ENCODE measurements at places on chromosomes 5 and 9. TPM values are rescaled to one million over a fixed set of nuclear protein-coding genes. Genes with fewer than 3 reads are reported as not detected.

- H3K27me3 ChIP-seq = no peaks in the 10 kb centered on the region
- no peak overlapping the region for H3K27ac ChIP-seq
- H3K4me3 ChIP-seq = no peak overlapping the region
- DNase-seq = no peak
These were observed 23.4 kb upstream of the ANKRD18A start for GRCh38 chr9:38643815-38644173.

DNA sequence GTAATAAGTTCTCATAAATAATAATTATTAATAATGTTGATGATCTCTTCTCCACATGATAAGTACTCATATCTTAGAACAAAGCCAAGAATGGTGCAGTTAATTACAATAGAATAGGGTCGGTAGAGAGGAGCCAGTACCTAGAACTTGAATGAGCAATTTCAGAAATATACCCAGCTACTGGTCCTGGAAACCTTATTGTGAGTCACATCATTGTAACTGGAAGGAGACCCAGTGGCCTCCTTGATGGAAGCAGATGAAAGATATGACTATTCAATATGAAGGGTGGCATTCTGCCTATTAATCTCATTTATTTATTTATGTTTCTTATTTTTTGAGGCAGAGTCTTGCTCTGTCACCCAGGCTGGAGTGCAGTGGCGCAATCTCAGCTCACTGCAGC is 37.7 kb upstream of the SHOC1 start:
- no peak overlapping the region for H3K27ac ChIP-seq
- no peak overlapping the region for H3K4me3 ChIP-seq
- no peak for DNase-seq
- peaks cover 4% of the 10 kb centered on the region for H3K4me1 ChIP-seq
- no peaks in the 10 kb centered on the region for H3K27me3 ChIP-seq

GRCh38 chr9:32376285-32376684 is 8.2 kb upstream of the ACO1 start:
- H3K4me3 ChIP-seq = no peak overlapping the region
- no peaks in the 10 kb centered on the region for H3K36me3 ChIP-seq
- H3K27me3 ChIP-seq = no peaks in the 10 kb centered on the region

GRCh38 chr5:108167174-108167573 is 214.7 kb downstream of the FBXL17 start:
- H3K27ac ChIP-seq = no peak overlapping the region
- H3K36me3 ChIP-seq = no peaks in the 10 kb centered on the region
- no peaks in the 10 kb centered on the region for H3K4me1 ChIP-seq
- no peak overlapping the region for H3K4me3 ChIP-seq

GRCh38 chr9:131773911-131774379 is 34.1 kb upstream of the RAPGEF1 start:
- no peak for DNase-seq
- H3K4me1 ChIP-seq = no peaks in the 10 kb centered on the region
- H3K36me3 ChIP-seq = no peaks in the 10 kb centered on the region
- H3K27me3 ChIP-seq = no peaks in the 10 kb centered on the region
- no peak overlapping the region for H3K4me3 ChIP-seq
- H3K27ac ChIP-seq = no peak overlapping the region

DNA sequence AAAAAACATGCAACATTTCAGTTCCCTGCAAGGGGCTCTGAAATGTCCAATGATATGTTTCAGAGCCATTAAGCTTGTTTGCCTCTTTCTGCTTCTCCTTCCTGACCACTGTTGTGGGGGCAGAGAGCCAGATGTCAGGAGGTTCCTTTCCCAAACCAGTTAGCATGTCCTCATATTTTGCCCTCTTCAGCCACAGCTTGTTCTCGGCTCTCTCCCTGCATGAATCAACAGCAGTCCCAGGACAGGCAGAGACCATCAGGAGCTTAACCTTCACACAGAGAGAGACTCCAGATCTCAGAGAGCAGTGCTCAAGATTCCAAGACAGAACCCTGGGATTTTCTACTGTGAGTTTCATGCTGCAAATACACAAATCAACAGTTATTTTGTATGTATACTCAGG is 218.5 kb downstream of the COMMD10 start:
- DNase-seq = no peak
- H3K27ac ChIP-seq = no peak overlapping the region
- no peak overlapping the region for H3K4me3 ChIP-seq
- H3K27me3 ChIP-seq = no peaks in the 10 kb centered on the region
- H3K36me3 ChIP-seq = peaks cover 6% of the 10 kb centered on the region
- no peaks in the 10 kb centered on the region for H3K4me1 ChIP-seq

The LPAR1 gene
- total RNA-seq = 10.8 TPM

DNA sequence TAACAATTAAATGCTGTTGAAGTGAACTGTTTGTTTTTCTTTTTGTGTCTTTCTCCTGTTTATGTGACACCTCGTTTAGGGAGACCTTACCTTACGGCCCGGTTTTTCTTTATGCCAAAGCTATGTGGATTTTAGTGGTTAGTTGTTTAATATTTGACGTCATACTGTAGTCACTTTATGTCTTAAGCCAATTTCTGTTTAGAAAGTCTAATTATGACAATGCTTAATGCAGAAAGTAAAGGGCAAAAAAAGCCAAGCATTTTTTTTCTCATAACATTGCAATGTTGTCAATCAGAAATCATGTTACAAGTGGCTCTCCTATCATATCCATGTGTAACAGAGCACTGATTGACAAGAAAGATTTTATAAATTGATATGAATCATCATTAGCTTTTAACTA is 442.5 kb upstream of the ARRDC3 start:
- no peaks in the 10 kb centered on the region for H3K27me3 ChIP-seq
- no peak overlapping the region for H3K27ac ChIP-seq
- H3K4me1 ChIP-seq = no peaks in the 10 kb centered on the region
- no peak for DNase-seq
- H3K36me3 ChIP-seq = no peaks in the 10 kb centered on the region

The TERT gene
- total RNA-seq = 21.5 TPM

The ELOVL7 gene
- total RNA-seq = 0.95 TPM

DNA sequence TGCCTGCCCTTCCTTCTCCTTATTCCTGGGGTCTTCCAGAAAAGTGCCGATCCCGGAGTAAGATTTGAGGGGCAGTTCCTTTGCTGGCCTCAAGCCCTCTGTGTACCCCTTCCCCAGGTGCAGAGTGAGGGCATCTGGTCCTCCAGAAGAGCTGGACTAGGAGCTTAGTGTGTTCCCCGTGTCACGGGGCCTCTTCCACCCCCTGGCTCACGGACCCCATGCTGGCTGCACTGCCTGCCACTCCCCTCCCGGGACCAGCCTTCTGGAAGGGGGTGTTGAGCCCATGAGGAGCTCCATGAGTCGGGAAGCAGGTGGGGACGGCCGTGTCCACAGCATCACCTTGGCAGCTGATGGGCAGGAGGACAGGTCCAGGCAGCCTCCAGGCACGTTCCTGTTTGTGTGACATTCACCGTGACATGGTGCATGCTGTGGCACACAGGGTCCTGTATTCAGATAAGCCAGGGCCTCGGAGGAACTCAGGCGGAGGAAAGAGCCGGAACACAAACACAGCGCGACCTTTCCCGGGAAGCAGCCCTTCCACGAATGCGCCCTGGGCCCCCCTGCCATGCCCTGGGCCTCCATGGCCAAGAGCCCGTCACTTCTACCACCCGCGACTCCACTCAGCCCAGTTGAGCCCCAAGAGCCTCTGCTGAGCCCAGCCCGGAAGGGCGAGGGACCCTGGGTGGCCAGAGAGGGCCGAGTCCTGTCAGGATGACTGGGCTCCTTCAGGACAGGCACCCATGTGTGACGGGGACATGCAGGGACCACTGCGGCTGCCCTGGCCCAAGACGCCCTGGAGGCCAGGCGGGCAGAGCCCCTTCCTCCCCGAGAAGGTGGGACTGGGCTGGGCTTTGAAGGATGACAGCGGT is 5.9 kb upstream of the LCN1 start:
- H3K27ac ChIP-seq = no peak overlapping the region
- DNase-seq = no peak
- no peak overlapping the region for H3K4me3 ChIP-seq
- no peaks in the 10 kb centered on the region for H3K4me1 ChIP-seq

DNA sequence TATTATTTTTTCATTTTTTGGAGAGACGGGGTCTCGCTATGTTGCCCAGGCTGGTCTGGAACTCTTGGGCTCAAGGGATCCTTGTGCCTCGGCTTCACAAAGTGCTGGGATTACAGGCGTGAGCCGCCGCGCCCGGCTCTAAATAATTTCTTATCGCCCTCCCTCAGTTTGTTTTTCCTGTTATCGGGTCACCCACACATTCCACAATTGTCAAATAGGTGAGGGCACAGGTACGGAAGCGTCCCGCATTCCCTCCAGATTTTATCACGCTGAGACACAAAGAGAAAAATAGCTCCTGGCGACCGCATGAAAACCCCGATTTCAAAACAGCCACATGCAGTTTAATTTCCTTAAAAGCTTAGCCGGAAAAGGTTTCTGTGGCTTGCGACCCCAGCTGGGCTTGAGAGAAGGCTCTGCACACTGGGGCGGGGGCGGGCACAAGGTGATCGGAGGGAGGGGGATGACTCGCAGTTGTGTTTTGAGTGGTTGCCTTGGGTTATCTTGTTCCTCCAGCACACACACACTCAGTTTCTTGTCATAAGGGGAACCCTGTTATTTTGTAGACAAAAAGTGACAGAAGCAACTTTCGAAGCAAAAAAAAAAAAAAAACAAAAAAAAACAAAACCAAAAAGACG is 717 bp upstream of the IQGAP2 start:
- peak; percentile 85 for DNase-seq
- no peaks in the 10 kb centered on the region for H3K27me3 ChIP-seq
- H3K4me1 ChIP-seq = peaks cover 23% of the 10 kb centered on the region
- peak overlapping the region; percentile 91 for H3K27ac ChIP-seq
- no peaks in the 10 kb centered on the region for H3K36me3 ChIP-seq

The EQTN gene
- not detected for total RNA-seq

Measured in GM12878 (cell line).